ENCODE measurements at places on chromosomes 11 and 22.
A peak's percentile ranks its signal among the peaks of the same experiment; 100 is the strongest.

- H3K36me3 ChIP-seq = no peaks in the 10 kb centered on the region
- no peak overlapping the region for H3K4me3 ChIP-seq
- H3K27me3 ChIP-seq = no peaks in the 10 kb centered on the region
- DNase-seq = no peak
- peak overlapping the region; percentile 19 for H3K27ac ChIP-seq
These were observed 513.0 kb downstream of the SOX6 start for GRCh38 chr11:15843309-15843872.

- peaks cover 8% of the 10 kb centered on the region for H3K36me3 ChIP-seq
- H3K27ac ChIP-seq = no peak overlapping the region
- no peaks in the 10 kb centered on the region for H3K27me3 ChIP-seq
- no peak overlapping the region for H3K4me3 ChIP-seq
These were observed 141.2 kb downstream of the CWF19L2 start for GRCh38 chr11:107316426-107316825.

DNA sequence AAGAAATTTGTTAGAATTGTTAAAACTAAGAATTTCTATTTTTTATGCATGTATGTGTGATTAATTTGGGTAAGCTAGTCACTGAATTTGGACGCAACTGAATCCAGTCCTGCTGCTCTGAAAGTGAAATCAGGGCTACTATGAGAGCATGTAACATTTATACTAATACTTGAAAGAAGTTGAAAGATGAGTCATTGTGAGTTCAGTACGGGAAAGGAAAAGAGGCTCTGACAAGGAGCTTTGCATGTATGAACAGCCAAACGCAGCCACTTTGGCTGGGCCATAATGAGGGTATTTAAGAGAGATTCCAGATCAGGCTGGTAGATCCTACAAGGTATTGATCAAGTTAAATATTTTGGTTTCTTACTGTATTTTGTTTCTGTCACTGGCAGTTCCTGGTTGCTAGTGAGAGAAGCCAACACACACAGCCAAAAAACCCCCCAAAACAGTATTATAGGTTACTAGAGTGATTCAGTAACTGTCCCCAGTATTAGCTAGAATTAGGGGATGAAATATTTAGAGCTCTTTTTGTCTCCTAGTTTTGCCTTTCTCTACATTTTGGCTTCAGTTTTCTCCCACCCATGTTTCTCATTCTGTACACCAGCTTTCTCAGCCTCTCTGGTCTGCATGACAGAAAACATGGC is 14.1 kb downstream of the AASDHPPT start:
- no peak overlapping the region for H3K27ac ChIP-seq
- DNase-seq = peak; percentile 7
- H3K36me3 ChIP-seq = peaks cover 4% of the 10 kb centered on the region
- no peaks in the 10 kb centered on the region for H3K4me1 ChIP-seq

- no peaks in the 10 kb centered on the region for H3K27me3 ChIP-seq
- H3K27ac ChIP-seq = peak overlapping the region; percentile 13
- DNase-seq = no peak
These were observed 124.2 kb downstream of the SWAP70 start for GRCh38 chr11:9787981-9788521.

DNA sequence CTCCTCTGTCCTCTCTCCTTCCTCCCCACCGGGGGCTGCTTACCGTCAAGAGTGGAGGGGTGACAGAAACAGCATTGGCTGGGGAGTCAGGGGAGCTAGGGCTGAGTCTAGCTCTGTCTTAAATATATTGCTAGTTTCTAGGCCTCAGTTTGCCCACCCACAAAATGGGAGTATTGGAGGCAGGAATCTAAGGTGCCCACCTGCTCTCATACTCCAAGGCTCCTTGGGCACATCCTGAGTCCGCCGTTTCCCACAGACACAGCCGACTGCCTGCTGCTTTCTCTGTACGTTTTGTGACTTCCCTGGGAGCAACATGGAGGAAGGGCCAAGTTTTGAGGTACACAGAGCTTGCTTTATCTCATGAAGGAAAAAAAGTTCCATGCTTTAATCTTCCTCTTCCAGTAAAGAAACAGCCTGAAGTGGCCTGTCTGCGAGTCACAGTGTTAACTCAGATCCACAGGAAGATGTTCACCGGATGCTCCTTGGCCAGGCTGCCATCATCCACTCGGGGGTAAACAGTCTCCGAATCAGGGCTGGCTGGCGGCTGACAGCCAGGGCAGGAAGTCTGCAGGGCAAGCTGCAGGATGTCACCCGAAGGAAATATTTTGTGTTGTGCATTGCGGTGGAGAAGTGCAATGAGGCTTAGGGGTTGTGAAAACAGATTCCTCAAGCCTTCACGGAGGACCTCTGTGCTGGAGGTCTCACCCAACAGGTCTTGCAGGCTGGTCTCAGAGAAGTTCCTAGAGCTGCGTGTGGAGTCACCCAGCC is 11.0 kb upstream of the CERK start:
- no peak overlapping the region for H3K4me3 ChIP-seq
- H3K27me3 ChIP-seq = no peaks in the 10 kb centered on the region
- no peaks in the 10 kb centered on the region for H3K36me3 ChIP-seq
- H3K4me1 ChIP-seq = peaks cover 23% of the 10 kb centered on the region
- peak overlapping the region; percentile 53 for H3K27ac ChIP-seq

DNA sequence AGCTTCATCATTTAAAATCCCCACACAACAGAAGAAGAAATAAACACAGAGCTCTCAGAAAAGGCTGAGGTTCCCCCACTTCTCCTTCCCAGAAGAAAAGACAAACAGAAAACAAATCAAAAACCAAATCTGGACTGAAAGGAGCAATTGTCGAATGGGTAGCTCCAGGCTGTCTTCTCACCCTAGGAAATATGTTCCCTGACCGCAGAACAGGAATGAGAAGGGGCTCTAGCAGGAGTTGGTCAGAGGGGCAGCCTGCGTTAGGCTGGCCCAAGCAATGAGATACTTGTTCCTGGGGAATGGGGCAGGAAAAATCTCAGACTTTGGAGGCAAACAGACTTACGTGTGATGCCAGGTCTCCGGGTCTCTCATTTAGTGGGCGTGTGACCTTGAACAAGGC is 562.6 kb upstream of the CADM1 start:
- H3K27ac ChIP-seq = no peak overlapping the region
- H3K4me1 ChIP-seq = peaks cover 33% of the 10 kb centered on the region
- no peaks in the 10 kb centered on the region for H3K36me3 ChIP-seq
- DNase-seq = no peak
- no peaks in the 10 kb centered on the region for H3K27me3 ChIP-seq

GRCh38 chr11:14331476-14332136 is 27.4 kb downstream of the RRAS2 start:
- DNase-seq = no peak
- no peak overlapping the region for H3K27ac ChIP-seq
- H3K27me3 ChIP-seq = no peaks in the 10 kb centered on the region
- H3K4me3 ChIP-seq = no peak overlapping the region

Data from trophoblast cell (in vitro differentiated cells and primary cell).